ENCODE measurements at places on chromosomes 3 and 15.

- DNase-seq = peak; percentile 31
Measured at GRCh38 chr15:96037584-96037983, 292.9 kb upstream of the NR2F2 start.

DNA sequence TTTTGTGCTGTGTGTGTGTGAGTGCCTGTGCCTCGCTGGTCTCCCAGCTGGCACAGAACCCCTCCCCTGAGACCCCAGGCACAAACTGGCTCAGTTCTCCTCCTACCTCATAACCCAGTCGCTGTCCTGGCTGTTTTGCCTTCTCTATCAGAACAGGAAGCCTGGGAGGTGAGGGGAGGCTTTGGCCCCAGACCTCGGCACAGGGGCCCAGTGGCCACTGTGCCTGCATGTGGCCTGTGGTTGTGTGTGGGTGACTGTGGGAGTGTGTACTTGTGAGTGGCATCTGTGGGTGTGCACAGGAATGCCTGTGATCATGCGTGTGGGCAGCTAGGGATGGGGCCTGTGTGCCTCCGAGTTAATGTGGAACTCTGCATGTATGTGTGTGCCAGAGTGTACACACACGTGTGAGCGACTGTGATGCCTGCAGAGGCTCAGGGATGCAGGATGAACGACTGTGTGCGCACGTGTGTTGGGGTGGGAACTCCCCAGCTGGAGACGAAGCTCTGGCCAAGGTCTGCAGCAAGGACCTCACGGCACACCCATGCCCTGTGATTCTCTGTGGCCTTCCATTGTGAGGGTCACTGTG is 32.3 kb downstream of the PSTPIP1 start:
- DNase-seq = peak; percentile 22

DNA sequence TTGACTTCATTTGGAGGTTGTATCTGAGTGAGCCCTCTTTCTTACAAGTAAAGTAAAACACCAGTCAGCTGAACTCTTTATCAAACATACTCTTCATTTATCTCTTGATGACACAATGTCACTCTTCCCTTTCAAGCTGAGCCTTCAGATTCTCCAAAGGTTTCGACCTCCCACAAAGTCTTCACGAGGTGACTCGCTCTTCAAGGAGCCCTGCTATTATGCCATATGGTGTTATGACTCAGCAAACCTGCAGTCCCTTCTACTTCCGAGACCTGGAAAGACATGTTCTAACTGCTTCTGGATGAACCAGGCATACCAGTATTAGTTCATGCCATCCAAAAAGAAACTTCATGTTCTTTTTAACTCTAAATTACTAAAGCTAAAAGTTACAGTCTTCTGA is 23.1 kb downstream of the AADAC start:
- DNase-seq = peak; percentile 11

- no peak for DNase-seq
Measured at GRCh38 chr3:112086076-112086854, at the start of gene C3orf52. C3orf52 (plus strand) TSS chr3:112086389; CDS start chr3:112086408, 19 bp downstream.

- no peak for DNase-seq
Measured at GRCh38 chr3:66675366-66675765, 174.5 kb upstream of the LRIG1 start.

GRCh38 chr3:49399461-49399860 is 12.3 kb downstream of the RHOA start:
- no peak for DNase-seq

- no peak for DNase-seq
Measured at GRCh38 chr3:171850960-171851659, 8.0 kb downstream of the TMEM212 start.

DNA sequence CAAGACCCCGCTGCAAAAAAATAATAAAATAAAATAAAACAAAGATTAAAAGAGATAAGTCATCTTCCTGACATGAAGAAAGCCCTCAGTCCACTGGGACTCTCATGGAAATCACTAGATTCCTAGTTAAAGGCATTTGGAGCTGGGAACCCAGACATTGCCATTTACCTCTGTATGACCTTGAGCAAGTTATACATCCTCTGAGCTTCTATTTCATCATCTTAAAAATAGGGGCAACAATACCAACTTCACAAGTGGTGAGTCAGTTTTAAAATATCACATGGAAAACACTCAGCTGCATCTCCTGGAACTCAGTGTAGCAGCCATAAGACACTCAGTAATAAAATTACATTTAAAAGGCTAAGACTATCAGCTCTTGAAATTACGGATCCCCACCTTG is 334.8 kb downstream of the ERC2 start:
- DNase-seq = no peak

DNA sequence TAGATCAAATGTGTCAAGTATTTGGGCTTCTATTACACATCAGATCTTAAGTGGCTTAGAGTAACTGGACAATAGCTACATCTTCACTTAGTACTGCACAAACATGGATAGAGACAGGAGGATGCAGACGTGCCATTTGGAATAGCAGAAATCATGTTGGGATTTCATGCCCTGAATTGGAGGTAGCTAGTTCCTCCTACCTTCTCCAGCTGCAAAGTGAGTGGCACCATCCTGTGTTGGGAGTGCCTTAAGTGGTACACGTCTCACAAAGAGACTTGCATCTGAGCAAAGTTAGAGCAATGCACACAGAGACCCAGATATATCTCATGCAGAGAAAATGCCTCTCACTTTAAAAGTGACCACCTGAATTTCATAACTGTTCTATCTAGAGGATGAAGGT is 136.5 kb downstream of the SSR3 start:
- DNase-seq = no peak

- no peak for DNase-seq
Measured at GRCh38 chr3:158830391-158830790, 28.5 kb downstream of the MFSD1 start.

- no peak for DNase-seq
Measured at GRCh38 chr3:131619821-131620220, 117.0 kb upstream of the MRPL3 start.

- no peak for DNase-seq
Measured at GRCh38 chr3:29991198-29991597, 615.2 kb upstream of the TGFBR2 start.

DNA sequence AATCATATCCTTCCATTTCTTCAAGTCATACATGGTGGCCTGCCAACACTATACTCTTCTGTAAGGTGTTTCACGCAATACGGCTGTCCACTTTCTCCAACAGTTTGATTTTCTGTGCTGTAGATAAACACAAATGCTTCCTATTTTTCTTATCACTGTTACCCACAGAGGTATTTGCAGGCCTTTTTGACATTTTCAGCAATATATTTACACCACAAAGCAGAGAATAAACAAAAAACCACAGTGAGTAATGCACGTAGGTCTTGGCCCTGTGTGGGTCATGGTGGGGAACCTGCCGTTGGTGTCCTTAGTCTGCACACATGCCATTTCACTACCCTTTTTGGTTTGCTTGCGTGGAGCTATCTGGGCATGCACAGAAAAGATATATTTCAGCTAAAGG is 59.5 kb downstream of the LRRC28 start:
- peak; percentile 21 for DNase-seq

DNA sequence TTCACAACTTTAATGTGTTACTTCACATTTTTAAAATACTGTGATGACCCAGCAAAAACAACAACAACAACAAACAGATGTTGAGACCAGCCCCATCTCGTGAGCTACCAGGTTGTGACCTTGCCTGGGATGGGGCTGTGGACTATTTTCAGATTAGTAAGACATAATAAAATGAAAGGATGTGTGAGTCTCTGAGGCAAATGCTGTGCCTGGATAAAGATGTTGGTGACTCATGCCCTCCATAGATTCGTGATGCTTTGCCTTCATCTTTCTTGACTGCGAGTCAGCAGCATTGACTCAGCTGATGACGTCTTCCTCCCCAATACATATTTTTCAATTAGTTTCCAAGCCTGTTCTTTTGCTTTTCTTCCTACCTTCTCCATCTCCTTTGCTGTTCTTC is 453.0 kb upstream of the CFAP20DC start:
- DNase-seq = no peak

GRCh38 chr15:96047255-96047931 is 283.1 kb upstream of the NR2F2 start:
- no peak for DNase-seq

DNA sequence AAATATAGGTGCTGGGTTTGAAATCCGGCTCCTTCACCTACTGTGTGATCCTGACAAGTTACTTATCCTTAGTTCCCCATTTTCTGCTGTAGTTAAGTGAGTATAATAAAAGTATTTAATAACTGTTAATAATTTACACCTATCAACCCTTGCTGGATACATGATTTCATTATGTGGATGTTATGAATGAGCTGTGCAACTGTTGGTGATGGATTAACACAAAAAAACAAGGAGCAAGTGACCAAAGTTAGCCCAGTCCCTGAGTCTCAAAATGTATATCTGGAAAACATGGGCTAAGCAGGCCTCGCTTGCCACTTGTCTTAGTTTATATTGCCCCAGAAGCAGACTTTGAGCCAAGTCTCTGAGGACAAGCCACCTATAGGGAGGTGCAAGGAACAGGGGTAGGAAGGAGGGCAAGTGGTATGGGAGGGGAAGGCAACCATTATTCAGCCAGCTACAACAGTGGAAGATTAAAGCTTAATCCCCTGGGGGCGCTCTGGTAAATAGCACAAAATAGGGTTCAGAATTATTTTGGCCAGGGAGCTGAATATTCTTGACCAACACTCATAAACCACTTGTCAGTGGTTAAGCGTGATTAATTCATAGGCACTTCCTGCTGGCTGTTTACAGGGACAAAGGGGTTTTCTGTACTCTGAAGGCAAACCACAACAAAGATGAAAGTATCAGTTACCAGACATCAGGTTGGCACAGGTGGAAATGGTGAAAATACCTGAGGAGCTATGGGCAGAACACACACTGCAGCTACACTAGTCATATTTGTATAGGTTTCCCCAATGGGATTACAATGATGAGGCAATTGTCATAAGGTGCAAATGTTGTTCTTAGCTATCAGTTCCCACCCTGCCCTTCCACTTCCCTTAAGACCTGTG is 76.2 kb downstream of the TRIM42 start:
- DNase-seq = no peak

GRCh38 chr3:107044677-107045076 is 332.6 kb upstream of the CCDC54 start:
- DNase-seq = no peak

- no peak for DNase-seq
Measured at GRCh38 chr3:196214783-196215441, 1.4 kb upstream of the SLC51A start.

DNA sequence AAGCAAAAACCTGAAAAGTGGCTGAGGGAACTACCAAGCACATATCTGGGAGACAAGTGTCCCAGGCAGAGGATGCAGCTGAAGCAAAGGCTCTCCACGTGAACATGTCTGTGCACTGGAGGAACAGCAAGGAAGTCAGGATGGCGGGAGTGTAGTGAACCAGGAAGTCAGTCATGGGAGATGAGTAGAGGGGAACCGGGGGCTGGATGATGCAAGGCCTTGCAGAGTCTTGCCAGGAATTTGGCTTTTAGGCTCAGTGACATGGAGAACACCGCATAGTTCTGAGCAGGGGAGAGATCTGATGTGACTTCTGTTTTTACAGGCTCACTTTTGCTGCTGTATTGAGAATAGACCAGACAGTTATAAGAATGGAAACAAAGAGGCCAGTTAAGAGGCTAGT is 19.0 kb downstream of the C2CD4A start:
- DNase-seq = peak; percentile 9

GRCh38 chr15:74630284-74631086 is 14.8 kb downstream of the CLK3 start:
- DNase-seq = no peak

- no peak for DNase-seq
Measured at GRCh38 chr3:129345971-129346370, 67.3 kb downstream of the HMCES start.

DNA sequence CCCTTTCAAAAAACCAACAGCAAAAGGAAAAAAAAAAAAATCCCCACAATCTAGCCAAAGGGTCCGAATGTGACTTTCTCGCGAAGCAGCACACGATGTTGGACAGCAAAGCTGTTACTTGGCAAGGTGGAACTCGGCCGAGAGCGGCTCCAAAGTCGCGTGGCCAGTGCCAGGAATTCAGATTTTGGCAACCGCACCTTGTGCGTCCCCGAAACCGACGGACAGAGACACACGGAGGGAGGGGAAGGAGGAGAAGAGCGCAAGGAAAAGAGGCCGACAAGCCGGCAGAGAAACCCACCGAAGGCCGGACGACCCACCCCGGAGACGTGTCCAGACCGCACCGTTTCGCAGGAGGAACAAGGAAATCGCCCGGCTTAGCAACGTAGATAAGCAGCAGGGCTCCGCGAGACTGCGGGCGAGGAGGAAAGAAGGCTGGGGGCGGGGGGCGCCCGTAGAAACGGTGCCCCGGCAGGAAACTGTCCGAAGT is 517.3 kb downstream of the MECOM start:
- DNase-seq = peak; percentile 33

DNA sequence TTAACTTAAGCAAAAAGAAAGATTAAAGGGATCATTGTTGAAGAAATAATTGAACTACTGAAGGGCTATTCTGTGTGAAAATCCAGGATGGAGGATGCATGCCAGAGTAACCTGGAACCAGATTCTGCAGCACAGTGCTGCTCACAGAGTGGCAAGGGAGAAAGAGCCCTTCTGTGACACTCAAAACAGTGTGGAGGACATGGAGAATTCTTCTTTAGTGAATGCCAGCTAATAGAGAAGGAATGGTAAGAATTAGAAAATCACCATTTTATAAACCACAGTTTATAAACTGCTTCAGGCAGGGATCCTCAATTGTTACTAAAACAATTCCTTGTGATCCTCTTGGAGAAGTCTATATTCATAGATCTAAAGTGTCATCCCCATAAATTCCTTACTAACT is 70.4 kb upstream of the ARHGEF26 start:
- no peak for DNase-seq

GRCh38 chr3:34619990-34620389 is 821.6 kb downstream of the PDCD6IP start:
- no peak for DNase-seq

- no peak for DNase-seq
Measured at GRCh38 chr3:149224736-149225594, 3.3 kb upstream of the CP start.

- no peak for DNase-seq
Measured at GRCh38 chr3:187368251-187369088, at the start of gene RTP4. RTP4 (plus strand) TSS chr3:187368385; CDS start chr3:187368442, 57 bp downstream.

DNA sequence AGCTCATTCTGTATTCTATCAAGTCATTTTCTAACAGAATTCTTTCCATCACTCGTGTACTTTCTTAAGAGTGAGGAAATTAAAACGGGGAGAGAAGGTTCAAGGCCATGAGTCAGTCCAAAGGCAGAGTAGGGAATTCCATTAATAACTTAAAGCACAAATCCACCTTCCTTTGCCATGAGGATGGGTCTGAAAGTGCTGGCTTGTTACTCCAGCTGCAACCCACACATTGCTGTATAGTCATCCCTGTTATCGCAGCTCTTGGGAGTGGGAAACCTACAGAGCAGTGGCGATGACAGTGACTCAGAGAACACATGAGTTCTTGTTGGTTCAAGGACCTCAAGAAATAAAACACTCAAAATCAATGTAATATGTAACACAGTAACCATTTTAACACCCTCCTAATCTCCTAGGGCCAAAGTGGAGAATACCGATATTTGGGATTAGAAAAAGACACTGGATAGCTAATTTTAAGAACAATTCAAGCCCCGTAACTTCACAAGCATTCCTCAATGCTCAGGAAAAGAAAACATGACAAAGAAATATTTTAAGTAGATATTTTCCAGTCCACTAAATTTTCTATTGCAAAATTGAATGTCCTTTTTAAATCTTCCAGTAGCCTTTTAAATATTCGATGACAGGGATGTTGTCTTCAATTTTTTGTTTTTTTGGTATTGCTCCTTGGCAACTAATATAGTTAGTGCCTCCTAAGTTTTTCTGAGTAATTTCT is 179.9 kb upstream of the THBS1 start:
- DNase-seq = no peak

- DNase-seq = peak; percentile 26
Measured at GRCh38 chr15:58247855-58248842, 110.0 kb downstream of the AQP9 start.

Measured in CMK (cell line).